ENCODE measurements at places on chromosomes 16 and 17. TPM values are rescaled to one million over a fixed set of nuclear protein-coding genes. Genes with fewer than 3 reads are reported as not detected.

GRCh38 chr17:72458301-72458700 is 337.5 kb downstream of the SOX9 start:
- no peak for DNase-seq

DNA sequence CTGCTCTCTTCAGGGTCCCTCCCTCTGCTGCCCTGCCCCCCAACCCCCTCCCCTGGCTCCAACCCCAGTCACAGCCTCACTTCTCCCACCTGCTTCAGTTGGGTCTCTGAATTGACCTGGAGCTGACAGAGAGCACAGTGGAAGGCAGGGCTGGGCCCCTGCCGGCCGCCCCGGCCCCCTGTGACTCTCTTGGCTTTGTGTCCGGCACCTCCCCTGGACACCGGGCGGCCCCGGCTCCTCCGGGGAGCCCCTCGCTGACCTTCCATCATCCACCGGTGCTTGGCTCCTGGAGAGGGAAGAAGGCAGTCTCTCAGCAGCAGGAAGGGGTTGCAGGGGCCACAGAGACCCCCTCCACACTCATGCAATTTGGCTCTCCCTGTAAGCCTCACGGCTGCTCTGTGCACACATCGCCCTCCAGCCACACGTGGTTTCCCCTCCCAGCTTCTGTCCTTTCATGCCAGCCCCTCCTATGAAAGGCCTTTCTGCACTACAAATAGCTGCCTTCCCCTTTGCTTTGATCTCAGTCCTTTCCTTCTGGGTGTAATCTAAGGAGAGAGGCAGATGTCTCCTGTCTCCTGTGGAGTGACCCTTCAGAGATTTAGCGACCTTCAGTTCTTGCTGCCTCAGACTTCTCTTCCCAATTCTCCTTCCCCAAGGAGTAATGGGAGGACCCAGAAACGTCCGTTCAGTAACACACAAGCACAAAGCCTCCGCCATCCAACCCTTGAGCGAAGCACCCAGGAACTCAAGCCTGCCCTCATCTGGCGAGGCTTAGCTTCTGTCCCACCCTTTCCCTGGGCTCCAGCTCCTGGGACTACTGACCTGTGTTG is 8.3 kb downstream of the NKIRAS2 start:
- peak; percentile 66 for DNase-seq

DNA sequence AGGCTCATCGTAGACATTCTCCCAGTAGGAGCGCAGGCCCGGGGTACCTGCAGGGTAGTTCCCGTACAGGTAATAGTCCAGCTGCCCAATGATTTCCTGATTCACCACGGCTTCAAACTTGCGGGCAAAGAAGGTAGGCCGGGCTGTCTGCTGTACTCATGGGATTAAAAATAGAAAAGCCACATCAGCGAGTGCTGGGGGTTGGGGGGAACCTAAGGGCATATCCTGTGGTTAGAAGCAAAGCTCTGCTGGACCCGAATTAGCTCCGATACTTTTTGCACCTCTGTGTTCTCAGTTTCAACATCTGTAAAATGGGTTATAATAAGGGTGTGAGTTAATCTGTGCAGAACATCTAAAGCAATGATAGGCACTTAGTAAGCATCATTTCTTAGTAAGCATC is 336.2 kb downstream of the XYLT1 start:
- no peak for DNase-seq

GRCh38 chr17:35373984-35374765 is 754 bp upstream of the SLFN11 start:
- DNase-seq, result no peak

Gene HYDIN
- 0.46 TPM for total RNA-seq

Gene POLR3E
- 104 TPM for total RNA-seq

All from HT-29 (cell line).